ENCODE measurements at places on chromosomes 2 and 18.

GRCh38 chr2:223724861-223725260 is 112.5 kb downstream of the AP1S3 start:
- DNase-seq: no peak

DNA sequence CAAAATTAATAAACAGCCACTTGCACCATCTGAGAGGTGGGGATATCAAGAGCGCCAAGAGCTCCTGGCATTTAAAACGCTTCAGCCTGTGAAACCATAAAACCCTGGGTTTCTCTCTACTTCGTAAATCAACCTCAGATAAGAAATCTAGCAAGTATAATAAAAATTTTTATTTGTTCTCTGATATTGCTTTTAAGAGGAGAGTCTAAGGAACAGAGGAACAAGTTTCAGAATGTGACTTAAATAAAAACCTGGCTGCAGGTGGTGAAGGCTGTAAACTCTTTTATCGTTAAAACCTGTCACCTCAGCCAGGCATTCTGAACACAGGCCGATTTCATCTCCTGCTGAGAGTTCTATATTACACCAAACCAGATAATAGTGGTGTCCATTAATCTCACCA is 9.9 kb downstream of the DYTN start:
- DNase-seq: no peak

DNA sequence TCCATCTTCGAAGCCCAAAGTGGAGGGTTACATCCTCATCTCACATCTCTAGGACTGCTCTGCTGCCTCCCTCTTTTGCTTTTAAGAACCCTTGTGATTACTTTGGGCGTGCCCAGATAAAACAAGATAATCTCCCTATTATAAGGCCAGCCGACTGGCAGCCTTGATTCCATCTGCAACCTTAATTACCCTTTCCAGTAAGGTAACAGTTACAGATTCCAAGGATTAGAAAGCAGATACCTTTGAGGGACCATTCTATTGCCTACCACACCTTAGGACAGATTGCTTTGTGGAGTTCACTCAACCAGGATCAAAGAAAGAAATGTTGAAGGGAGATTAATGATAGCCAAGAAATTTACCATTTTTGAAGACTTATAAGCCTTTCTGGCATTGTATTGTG is 250.8 kb upstream of the ACVR2A start:
- DNase-seq: no peak

DNA sequence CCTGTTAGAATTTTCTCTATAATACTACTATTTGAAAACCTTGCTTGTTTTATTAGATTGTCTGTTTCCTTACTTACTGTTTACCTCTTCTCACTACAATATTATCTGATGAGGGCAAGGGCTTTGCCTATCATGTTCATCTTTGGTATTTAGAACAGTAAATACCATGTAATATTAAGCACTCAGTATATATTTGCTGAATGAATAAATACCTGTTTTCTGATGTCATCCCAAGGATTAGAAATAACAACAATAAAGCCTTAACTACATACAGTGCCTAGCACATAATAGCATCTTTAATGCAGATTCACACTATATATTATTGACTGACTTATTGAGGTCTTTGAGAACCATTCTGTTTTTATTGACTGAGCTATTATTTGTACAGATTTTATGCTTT is 142.1 kb downstream of the TMEM247 start:
- no peak for DNase-seq

GRCh38 chr18:74497778-74498177 is 1.6 kb downstream of the CNDP2 start:
- DNase-seq: no peak

GRCh38 chr2:233938676-233939370 is 21.6 kb downstream of the TRPM8 start:
- no peak for DNase-seq

DNA sequence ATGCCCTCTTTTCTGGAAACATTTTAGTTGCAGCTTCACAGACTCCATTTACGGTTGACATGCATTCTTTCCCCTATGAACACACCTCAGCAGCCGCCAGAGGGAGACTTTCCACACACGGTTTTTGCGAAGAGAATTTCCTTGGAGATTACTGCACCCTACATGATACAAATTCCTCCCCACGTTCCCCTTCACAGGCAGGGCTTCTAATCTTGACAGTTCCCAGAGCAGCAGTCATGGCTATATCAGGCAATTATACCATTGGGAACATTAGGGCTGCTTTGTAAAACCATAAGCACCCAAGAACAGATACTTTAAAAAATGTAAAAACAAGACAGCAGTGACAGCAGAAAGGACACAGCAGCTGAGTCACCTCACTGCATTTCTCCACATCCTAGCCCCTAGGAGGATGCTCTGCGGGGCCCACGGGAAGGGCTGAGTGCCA is 253.8 kb downstream of the TGIF1 start:
- DNase-seq: no peak

DNA sequence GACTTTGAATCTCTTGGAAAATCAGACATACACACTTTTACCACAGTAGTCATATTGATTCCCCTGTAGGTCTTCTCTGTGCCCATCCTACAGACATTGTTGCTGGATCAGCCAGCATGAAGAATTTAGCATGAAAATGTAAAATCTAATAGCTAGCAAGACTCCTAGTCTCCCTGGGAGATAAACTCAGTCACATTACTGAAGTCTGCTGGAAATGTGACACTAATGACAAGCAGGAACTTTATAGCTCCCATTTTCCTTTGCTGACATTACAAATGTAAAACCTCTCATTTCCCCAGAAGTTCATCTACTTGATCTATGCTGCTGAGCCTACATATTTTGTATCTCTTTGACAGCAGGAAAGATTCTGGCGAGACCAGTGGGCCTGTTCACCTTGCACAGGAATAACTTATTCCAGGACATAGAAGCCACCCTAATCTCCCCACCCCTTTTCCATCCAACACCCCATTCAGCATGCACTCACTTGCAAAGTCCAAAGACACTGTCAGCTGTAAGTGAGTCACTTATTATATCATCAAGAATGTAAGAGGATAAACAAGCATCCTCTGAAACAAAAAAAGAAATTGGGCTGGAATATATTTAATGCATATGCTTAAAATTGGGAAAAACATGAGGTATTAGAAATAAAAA is 648.3 kb upstream of the PKDCC start:
- no peak for DNase-seq

GRCh38 chr2:102603904-102604303 is 15.4 kb upstream of the SLC9A2 start:
- DNase-seq: no peak

DNA sequence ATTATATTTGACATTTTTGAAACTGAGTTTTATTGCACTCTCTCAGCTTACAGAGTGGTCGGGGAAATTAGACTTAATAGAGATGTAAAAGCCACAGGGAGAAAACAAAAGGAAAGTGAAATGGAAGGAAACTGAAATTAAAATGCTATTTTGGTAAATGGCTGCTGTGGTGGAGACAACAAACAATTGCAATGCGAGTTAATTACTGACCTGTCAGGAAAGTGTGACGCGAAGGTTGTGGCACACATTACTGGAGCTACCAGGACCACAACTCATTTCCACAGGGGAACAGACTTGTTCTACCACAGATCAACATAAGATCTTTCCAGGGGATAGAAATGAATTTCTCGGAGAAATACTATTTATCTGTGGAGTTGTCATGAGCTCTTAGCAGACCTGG is 19.5 kb downstream of the ARHGAP15 start:
- DNase-seq: no peak

GRCh38 chr2:12931186-12931844 is 214.6 kb downstream of the TRIB2 start:
- no peak for DNase-seq

DNA sequence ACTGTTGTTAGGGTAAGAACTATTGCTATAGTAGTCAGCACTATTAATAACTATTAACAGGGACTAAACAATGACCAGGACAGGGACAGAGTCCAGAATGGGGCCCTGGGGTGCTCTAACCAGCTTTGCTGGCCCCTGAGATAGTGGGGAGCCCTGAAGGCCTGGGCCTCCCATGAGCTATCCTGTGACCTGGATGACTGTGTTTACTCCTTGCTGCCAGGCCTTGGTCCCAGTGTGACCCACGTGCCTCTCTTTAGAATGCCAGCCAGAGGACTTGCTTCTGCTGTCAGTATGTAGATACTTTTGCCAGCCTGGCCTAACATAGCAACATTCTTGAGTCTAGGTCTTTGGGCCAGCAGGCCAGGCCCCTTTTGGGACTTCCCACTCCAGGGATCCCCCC is 11.4 kb downstream of the CDK5R2 start:
- DNase-seq: no peak

- no peak for DNase-seq
Observed at GRCh38 chr18:49623571-49623970, 61.7 kb downstream of the LIPG start.

DNA sequence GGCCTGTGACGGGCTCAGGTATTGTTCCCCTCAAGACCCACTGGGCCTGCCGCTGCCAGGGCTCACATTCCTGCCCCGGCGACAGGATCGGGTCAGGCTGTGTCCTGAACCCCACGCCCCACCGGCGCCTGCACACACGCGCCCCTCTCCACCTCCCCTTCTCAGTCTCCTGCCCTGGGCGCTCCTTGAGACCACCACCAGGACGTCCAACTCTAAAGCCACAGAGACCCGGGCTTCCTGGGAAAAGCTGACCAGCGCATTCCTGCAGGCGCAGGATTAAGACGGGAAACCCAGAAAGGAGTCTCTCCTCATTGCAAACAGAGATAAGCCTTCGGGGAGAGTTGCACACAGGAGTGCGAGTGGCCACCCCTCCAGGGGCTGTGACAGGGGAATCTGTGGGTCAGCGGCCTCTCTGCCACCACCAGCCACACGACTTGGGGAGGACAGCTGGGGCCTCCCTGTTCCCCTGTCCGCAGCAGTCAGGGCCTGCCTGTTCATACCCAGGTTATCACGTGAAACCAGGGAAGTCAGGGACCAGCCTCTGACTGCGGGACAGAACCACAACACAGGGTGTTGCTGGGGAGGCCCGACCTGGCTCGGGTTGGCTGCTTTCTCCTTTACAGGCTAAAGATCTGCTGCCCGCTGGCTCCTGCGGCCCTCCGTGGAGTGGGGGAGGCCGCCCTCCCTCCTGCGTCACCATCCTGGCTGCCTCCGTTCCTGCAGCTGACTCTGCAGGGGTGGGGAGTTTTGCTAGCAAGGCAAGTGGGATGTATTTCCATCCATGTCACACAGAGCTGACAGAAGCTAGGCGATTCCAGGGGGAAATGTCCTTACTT is 88.8 kb downstream of the ZCCHC2 start:
- no peak for DNase-seq

DNA sequence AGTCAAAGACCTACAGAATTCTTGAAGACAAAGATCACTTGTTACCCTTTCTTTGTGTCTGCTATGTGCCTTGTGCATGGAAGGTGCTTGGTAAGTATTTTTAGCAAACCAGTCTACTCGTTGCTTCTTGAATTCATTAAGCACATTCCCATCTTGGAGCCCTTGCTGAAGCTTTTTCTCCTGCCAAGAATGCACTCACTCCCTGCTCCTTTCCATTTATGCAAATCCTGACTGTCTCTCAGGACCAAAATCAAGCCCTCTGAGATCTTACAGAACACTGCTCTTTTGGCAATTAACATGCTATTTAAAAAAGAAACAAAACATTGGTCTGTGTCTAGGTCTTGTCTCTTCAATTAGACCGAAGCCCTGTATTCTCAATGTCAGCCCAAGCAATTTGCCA is 75.8 kb downstream of the CLHC1 start:
- no peak for DNase-seq

GRCh38 chr2:42752314-42752713 is 11.6 kb downstream of the OXER1 start:
- DNase-seq: no peak

DNA sequence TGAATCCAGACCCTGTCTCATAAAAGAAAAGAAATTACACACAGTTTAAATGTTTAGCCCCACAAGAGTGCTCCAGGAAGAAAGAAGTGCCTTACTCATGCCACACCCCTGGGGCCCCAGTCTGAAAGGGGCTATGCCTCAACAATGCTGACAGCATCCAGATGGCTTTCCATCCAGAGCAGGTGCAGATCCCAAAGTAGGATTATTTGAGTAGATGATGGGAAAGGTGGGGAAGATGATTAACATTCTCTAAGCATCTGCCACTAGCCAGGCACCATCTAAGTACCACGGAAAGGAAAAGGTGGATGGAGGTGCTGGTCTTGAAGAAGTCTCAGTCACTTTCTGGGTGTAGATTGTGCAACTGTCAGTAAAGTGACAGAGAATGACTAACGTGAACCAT is 16.3 kb downstream of the DPYSL5 start:
- DNase-seq: no peak

DNA sequence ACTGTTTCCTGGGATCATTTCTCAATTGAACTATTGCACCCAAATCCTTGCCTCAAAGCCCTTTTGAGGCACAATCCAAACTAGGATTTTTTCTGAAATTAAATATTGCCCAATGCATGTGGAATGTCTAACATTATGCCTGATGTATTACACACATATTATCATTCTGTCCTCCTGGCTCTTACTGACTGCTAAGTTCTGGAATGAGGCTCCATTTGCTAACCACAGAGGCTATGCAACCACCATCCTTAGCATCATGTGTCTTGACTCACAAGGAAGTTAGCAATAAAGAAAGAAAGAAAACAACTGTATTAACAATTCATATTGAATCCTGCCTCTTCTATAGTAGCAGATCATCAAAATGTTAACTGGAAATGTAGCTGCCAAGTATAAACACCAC is 1142.7 kb downstream of the CNTNAP5 start:
- DNase-seq: no peak

DNA sequence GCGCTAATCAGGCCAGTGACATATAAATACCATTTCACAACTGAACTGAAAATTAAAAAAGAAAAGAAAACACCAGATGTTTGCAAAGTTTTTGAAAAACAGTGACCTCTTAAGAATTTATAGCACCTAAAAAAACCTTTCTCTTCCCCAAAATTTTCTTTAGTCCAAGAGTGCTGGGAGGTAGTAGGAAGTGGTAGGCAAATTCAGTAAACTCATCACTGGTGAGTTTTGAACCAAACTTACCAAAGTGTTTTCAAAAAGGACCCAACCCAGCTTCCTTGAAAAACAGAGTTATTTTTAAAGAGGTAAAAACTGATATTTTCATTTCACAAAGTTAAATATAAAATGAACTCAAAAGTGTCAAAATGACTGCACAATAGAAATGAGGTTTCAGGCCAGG is 90.4 kb downstream of the TMEM247 start:
- DNase-seq: no peak

GRCh38 chr18:48254077-48254602 is 155.0 kb downstream of the ZBTB7C start:
- no peak for DNase-seq

- DNase-seq: no peak
Observed at GRCh38 chr18:63119647-63120046, 199.9 kb downstream of the BCL2 start.

DNA sequence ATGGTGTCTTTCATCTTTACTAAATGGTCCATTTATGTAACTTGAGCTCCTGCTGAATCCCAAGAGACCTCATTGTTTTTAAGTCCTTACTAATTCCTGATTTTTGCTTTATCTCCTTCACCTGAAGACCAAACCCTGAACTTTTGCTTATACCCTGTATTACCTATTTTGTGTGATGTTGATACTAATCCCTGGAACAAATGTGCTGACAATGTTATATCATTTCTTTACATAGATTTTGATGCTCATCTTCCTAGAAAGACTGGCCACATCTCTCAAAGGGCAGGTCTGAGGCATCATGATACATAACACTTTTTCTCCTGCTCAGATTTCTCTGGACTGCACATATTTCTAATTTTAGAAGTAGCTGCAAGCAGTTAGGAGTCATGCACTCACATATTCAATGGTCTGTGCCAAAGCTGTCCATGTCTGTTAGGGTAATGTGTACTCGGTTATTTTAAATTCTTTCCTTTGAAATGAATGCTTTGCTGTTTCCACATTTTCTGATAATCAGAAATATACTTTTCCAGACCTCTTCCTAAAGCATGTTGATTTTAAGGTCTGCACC is 427.9 kb upstream of the HNRNPA3 start:
- DNase-seq: no peak
